MM.1S (cell line): ENCODE measurements at places on chromosomes 16 and 17.

DNA sequence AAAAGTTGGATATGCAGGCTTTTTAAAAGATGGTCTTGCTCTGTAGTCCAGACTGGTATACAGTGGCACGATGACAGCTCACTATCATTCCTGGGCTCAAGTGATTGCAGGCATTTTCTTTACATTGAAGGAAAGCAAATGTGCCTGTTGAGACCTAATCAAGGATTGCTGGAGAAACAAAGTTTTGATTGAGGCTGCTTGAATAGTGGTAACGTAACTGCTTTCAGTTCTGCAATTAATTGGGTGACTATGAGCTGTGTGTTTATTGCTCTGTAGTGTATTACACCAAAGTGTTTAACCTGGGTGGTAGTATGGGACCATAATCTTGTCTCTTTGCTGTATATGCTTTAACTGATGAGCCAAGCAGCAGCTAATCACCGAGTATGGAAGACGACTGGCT is 2.3 kb downstream of the UBB start:
- DNase-seq: no peak

GRCh38 chr17:72363089-72363610 is 242.3 kb downstream of the SOX9 start:
- DNase-seq: no peak

DNA sequence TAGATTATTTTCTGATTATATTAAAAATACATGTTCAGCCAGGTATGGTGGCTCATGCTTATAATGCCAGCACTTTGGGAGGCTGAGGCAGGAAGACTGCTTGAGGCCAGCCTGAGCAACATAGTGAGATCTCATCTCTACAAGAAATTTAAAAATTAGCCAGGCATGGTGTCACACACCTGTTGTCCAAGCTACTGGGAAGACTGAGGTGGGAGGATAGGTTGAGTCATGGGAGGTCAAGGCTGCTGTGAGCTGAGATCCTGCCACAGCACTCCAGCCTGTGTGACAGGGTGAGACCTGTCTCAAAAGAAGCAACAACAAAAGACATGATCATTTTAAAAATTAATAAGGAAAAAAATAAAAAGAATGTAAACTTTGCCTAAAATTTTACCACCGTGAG is 40.7 kb downstream of the PRAC1 start:
- no peak for DNase-seq

GRCh38 chr16:56310690-56311089 is 114.7 kb downstream of the AMFR start:
- DNase-seq: no peak

GRCh38 chr17:75473246-75473645 is 16.8 kb downstream of the TMEM94 start:
- DNase-seq: no peak

DNA sequence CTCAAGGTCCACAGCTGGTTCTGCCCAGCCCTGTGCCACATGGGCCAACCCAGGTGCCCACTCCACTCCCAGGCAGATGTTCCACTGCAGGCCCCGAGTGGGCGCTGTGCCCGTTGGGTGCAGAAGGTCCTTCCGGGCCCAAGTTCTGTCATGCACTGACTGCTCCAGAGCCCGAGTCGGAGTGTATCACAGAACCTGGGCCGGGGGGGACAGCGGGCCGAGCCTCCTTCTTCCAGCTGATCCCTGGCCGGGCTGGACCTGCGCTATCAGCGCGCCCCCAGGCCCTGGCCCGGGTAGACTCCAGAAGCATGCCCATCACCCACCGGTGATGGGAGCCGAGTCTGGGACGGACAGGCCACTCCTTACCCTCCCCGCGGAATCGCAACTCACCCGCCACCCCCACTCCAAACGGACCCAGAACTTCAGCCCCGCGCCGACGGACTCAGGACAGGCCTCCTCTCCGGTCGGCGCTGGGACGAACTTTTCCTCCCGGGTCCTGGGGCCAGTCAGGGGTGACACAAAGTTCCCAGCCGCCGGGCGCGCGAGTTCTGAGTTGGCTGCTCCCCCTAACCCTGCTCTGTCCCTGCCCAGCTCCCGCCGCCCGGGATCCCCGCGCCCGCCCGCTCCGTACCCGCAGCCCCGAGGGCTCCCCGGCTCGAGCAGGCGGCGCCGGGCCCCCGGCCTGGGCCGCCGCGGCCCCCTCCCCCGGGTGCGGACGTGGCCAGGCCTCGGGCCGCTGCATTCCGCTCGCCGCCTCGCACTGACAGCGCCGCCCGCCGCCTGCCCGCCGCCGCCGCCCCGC is at the start of gene COPZ2:
Gene COPZ2 (minus strand): TSS at position 762 of the 802 bp plus-strand sequence. CDS start 20 bp downstream, at position 742.
- peak; percentile 49 for DNase-seq

DNA sequence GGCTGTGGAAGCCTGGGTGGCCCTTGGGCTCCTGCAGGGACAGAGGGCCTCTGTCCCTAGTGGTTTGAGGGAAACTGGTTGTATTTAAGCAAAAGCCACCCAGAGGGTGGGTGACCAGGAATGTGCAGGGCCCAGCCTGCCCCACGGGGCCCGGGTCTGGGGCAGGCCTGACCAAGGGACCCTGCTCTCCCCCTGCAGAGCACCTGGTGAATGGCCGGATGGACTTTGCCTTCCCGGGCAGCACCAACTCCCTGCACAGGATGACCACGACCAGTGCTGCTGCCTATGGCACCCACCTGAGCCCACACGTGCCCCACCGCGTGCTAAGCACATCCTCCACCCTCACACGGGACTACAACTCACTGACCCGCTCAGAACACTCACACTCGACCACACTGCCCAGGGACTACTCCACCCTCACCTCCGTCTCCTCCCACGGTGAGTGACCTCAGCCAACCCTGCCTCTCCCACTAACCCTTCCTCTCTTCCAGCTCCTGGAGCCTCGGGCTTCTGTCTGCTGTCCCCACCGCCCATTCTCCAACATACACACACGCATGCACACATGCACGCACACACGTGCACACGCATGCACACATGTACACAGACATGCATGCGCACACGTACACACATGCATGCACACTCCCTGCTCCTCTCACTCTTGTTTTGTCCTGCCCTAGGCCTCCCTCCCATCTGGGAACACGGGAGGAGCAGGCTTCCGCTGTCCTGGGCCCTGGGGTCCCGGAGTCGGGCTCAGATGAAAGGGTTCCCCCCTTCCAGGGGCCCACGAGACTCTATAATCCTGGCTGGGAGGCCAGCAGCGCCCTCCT is 10.4 kb downstream of the GALK1 start:
- DNase-seq: no peak

- no peak for DNase-seq
Measured at GRCh38 chr17:62735044-62735651, 73.0 kb downstream of the MARCHF10 start.

GRCh38 chr16:79393127-79393526 is 207.4 kb downstream of the MAF start:
- DNase-seq: no peak

DNA sequence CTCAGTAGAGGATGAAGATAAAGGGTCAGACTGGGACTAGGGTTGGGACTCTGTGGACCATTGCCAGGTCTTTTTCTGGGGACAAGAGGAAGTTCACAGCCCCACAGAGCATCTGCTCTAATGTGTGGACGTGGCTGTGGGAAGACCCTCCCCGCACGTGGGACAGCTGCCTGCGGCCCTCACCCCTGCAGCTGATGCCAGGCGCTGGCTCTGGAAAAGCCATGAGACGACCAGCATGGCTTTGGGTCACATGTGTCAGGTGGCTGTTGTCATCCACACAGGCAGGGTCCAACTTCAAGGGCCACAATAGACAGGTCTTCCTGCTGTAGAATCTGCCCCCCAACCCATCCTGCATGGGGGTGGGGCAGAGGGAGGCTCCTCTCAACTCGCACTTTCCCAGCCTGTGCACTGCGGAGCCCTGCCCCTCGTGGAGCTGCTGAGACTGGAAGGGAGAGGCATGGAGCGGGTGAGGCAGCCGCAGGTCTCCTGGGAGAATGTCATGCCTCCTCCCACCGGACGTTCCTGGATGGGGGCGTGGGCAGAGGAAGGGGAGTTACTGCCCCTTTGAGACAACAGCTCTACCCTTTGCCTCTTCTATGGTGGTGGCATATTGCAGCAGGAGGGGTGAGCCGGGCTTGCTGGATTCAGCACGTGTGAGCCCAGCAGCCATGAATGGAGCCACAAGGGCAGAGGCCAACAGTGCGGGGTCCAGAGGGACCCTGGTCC is 53.4 kb downstream of the PIMREG start:
- no peak for DNase-seq

GRCh38 chr16:53085369-53085843 is 30.6 kb downstream of the CHD9 start:
- no peak for DNase-seq

DNA sequence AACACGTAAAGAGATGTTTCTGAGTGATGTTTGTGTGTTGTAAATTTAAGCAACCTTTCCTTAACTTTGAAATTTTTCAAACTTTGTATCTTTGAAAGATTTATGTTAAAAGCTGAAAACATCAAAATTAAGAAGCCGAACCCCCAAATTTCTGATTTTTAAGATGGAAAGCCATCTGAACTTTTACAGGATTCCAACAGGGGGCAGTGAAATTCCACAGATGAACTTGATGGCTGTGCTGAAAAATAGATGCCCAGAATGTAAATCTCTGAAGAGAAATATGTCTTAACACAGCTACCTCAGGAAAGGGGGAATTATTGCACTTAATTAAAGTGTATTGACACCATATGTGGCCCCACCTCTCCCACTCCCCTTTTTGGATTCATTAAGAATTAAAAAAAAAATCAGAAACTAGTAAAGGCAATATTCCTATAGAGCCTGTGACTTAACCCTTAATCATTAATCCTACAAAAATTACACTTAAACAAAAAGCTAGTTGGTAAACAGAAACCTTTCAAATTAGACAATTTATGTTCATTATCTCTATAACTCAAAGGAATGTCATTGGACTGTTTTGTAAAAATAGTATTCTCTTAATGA is 597.9 kb downstream of the KCNJ2 start:
- DNase-seq: peak; percentile 49

- DNase-seq: no peak
Measured at GRCh38 chr16:74503412-74503811, 82.1 kb upstream of the CLEC18B start.

- DNase-seq: no peak
Measured at GRCh38 chr16:55499951-55500529, 8.8 kb upstream of the LPCAT2 start.

DNA sequence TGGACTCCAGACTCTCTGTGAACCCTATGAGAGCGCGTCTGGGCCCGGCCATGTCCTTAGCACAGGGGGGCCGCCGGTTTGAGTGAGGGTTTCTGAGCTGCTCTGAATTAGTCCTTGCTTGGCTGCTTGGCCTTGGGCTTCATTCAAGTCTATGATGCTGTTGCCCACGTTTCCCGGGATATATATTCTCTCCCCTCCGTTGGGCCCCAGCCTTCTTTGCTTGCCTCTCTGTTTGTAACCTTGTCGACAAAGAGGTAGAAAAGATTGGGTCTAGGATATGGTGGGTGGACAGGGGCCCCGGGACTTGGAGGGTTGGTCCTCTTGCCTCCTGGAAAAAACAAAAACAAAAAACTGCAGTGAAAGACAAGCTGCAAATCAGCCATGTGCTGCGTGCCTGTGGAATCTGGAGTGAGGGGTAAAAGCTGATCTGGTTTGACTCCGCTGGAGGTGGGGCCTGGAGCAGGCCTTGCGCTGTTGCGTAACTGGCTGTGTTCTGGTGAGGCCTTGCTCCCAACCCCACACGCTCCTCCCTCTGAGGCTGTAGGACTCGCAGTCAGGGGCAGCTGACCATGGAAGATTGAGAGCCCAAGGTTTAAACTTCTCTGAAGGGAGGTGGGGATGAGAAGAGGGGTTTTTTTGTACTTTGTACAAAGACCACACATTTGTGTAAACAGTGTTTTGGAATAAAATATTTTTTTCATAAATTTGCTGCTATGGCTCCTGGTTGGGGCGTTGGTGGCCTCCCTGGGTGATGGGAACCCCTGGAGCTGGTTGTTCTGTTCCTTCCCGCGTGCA is 23.1 kb downstream of the STAT5A start:
- no peak for DNase-seq

- no peak for DNase-seq
Measured at GRCh38 chr16:22625967-22626366, 115.3 kb downstream of the NPIPB5 start.

DNA sequence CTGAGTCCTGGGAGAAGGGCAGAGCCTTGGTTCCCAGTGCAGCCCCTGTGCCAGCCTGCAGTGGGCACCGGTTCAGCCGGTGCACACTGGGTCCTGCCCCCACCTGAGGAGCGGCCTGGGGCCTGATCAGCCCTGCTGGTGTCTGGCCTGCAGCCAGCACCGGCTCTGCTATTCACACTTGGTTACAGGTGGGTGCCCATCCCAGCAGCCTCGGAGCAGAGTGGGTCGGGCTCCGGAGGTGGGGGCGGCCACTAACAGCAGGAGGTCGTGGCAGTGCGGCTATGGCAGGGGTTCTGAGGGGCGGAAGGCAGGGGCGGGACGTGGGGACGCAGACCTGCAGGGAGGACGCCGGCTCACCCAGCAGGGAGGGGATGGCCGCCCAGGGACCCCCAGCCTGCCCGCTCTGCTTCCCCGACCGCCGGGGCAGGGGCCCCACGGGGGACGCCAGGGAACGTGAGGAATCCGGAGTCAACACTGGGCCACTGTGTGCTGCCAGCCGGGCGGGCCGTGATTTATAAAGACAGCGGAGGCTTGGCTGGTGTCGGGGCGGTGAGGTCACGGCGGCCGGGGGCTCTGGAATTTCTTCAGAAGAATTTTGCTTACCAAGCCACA is 20.3 kb downstream of the METRNL start:
- no peak for DNase-seq

DNA sequence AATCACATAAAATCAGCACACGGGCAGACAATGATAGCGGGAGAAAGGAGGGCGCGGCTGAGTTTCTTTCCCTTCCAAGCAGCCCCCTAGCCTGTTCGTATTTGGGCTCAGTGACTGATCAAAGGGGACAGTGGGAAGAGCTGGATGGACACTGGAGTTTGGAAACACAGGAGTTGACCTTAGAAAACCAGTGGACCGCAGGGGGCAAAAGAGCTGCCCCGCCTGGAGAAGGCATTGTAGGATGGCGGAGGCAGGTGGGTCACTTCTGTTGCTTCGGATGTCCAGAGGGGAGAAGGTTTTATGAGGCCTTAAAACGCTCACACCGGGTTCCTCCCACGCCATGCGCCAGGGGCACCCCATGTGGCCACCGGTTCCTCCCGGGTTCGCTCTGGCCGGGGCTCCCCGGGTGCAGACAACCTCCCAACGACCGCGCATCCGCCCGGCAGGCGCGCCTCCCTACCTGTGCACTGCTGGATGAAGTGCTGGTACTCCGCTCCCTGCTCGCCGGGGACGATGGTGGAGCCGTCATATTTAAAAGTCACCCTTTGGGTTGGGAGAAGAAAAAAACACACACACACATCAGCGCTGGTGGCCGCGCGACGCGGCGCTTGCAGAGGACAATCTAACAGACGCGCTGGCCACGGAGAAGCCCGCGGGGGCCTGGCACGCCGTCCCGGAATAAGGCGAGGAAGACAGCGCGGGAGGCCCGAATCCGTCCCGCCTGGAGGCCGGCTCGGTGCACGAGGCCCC is 662 bp downstream of the COTL1 start:
- DNase-seq: no peak

DNA sequence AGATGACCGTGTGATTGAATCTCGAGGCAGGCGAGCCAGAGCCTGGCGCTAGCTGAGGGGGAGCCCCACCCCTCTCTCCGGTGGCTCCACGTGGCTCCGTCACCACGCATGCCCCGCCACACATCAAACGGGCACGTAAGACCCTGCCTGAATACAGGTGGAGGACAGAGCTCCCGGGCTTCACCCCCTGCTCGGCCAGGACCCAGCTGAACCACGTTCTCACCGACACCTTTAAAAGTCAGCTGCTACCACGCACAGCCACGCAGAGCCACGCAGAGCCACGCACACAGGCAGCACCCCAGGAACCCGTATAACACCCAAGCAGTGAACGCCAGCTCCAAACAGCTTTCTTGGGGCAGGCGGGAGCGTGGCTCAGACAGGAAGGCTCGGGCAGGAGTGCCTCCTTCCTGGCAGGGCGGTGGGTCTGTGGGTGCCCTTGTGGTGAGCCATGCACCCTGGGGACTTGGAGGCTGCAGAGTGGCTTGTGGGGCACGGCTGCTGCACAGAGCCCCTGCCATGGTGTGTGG is 4.4 kb downstream of the TMEM204 start:
- DNase-seq: no peak
